ENCODE measurements at places on chromosomes 3 and 15. TPM values are rescaled to one million over a fixed set of nuclear protein-coding genes. Genes with fewer than 3 reads are reported as not detected.

DNA sequence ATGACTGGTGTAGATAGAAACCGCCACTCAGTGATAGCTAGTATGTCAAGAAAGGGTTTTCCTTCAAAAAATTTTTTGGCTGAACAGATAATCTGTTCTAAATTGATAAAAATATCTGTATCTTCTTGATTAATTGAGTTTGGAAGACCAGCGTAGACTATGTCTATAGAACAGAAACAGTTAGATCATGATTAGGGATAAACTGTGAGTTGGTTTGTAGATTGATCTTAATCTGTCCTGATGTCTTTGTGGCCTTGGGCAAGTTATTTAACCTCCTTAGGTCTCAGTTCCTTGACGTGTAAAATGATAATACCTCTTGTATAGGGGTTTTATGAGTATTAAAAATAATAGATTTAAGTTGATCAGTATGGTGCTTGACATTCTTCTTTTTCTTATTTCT is 4.7 kb downstream of the NFKBIZ start:
- DNase-seq, result no peak

The CCR1 gene
- not detected for total RNA-seq

The SLC22A13 gene
- total RNA-seq, result 0.21 TPM

DNA sequence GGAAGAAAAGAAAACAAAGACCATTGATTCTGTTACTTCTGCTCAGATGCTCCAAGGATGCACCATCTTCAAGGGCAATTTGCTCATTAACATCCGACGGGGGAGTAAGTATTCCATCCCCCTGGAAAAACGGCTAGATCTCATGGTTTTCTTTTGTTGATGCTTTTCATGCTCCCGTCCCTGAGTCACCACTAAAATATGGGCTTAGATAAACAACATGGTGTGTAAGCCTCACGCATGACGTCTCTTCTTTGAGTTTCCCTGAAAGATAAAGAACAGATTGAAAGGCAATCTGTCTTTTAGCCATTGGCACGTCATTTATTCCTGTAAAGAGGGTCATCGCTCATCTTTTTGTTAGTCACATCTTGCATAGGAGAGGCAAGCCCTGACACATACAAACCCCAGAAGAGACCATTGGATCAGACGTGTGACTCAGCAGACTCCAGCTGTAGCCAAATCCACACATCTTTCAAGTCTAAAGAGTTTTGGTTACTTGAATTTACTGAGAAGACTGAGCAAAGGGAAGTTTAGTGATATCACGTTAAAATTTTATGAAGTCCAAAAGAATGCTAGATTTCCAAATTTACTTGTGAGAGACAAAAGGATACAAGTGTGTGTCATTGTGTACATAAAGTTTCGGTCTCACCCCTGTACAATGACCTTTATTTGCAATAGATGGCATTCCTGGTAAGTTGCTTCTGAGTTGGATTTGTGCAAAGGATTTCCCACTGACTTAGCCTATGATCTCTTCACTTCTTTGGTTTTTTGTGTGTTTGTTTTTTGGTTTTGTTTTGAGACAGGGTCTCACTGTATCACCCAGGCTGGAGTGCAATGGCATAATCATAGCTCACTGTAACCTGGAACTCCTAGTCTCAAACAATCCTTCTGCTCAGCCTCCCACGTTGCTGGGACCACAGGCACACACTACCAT is 110.5 kb downstream of the PGPEP1L start:
- no peak for DNase-seq

GRCh38 chr15:60673166-60673565 is 194.2 kb upstream of the ICE2 start:
- no peak for DNase-seq

The THRB gene
- 0.38 TPM for total RNA-seq

GRCh38 chr3:121529308-121529707 is 16.5 kb downstream of the POLQ start:
- no peak for DNase-seq

The DPPA2 gene
- total RNA-seq, result 0.64 TPM

The PAQR9 gene
- total RNA-seq, result not detected

DNA sequence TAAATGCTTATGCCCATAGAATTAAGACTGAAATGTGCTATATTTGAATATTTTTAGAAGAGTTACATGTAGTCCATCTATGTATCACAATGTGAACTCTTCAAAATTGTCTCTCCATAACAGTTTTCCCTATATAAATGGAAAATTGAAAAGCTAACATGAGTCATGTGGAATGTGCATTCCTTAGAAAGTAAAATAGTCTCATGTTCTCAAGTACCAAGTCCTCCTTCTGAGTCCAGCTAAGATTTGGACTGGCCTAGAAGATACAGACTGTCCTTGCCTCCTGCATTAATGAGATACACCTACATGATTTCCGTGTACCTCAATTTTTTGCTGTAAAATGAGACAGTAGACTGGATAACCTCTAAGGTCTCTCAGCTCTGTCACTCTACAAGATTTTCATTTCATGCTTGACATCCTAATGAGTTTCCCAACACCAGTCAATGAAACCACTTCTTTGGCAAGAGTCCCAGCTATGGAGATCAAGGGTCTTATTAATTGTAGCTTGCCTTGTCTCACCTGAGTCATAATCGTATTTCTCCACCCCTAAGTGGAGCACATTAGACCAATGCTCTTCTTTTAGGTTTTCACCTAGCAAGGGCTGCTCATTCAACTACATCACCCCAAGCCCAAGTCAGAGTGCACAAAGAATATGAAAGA is 350.6 kb upstream of the IL12A start:
- DNase-seq, result no peak

The NEK10 gene
- 1.2 TPM for total RNA-seq

The ROPN1 gene
- not detected for total RNA-seq

- no peak for DNase-seq
Measured at GRCh38 chr3:193901007-193901406, 234.9 kb upstream of the HES1 start.

GRCh38 chr15:60572541-60573421 is 93.8 kb upstream of the ICE2 start:
- DNase-seq, result no peak

GRCh38 chr3:125231895-125232294 is 19.3 kb upstream of the SLC12A8 start:
- DNase-seq, result no peak

DNA sequence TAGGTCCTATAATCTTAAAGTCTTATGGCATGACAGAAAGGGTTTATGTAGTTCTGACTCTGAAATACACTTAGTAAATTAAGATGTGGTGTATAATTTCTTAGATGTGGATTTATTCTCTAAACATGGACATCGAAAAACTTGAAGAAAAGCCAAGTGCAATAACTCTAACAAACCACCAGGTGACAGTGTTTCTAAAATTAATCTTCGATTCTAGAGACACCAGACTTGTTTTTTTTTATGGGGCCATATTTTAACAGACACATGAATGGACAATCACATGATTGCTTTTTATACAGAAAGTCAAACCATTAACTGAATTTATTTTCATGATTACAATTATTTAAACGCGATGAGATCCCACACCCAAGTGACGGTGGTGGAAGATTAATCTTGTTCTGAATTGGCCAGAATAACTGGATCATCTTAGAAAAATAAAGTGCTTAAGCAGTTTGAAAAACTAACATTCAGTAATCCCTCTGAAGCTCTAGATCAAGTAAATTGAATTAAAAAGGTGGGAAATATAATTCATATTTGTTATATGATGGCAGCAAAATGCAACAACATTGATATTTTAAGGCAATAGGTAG is 305.1 kb downstream of the LSAMP start:
- DNase-seq, result no peak

The SLTM gene
- 71.9 TPM for total RNA-seq

DNA sequence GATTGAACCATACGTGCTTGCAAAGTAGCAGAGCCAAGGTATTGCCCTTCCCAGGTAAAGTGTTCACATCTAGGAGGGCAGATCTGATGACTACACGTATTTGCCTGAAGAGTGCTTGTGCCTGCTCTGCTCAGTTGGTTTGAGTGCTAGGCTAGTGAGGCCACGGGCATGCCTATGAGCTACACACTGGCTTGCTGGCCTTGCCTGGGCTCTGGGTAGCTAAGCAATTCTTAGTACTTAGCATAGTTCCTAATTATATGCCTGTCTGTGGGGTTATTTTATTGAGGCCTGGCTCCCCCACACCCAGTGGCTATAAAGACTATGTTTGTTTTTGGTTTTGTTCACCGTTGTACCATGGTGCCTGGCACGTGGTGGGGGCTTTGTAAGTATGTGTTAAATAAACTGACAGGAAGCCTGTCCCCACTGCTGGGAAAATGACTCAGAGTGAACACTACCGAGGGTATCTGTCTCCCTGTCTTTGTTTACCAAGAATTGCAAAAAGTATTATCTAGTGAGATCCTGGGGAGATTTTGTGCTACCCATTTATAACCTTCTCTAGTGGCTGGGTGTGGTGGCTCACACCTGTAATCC is 72.1 kb upstream of the ETV5 start:
- no peak for DNase-seq

DNA sequence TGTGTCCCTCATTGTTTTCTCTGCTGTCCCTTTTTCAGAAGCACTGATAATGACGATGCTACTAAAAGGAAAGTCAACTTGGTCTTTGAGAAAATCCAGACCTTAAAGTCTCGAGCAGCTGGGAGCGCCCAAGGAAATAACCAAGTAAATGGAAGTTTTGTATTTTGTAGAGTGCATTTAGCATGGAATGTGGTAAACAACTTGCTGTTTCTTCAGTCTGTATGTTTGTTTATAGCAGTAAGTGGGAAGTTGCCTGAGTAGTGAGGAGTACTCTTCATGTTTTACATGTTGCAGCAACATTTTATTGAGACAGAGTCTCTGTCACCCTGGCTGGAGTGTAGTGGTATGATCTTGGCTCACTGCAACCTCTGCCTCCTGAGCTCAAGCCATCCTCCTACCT is 66.0 kb downstream of the CGNL1 start:
- DNase-seq, result no peak

The SLC38A3 gene
- total RNA-seq, result 0.56 TPM

DNA sequence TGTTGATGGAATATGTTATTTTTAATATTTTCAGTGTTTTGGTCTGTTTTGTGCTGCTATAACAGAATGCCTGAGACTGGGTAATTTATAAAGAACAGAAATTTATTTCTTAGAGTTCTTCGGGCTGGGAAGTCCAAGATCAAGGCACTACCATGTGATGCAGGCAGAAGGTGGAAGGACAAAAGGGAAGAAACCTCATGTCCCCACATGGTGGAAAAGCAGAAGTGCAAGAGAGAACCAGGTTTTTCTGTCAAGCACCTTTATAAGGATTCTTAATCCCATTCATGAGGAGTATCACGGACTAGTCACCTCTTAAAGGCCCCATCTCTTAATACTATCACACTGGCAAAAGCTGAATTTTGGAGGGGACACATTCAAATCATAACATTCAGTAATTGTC is 57.9 kb upstream of the EPHB3 start:
- no peak for DNase-seq

DNA sequence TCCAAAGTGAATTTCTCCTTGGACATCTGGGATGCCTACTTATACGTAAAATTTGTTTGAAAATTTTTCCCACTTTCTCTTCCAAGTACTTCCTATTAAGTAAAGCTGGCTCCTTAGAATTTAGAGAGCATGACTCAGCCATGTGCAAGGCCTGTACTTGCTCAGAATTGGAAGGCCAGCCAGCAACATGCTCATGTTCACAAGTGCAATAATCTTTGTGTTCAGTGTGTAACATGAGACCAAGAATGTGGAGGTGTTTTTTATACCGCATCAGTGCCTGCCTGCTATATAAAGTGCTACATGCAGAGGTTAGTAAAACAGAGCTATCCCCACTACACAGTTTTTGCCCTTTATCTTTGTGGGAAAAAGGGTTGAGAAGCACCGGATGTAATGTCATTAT is 151.9 kb upstream of the FEZF2 start:
- no peak for DNase-seq

The ENTPD3 gene
- total RNA-seq, result not detected

DNA sequence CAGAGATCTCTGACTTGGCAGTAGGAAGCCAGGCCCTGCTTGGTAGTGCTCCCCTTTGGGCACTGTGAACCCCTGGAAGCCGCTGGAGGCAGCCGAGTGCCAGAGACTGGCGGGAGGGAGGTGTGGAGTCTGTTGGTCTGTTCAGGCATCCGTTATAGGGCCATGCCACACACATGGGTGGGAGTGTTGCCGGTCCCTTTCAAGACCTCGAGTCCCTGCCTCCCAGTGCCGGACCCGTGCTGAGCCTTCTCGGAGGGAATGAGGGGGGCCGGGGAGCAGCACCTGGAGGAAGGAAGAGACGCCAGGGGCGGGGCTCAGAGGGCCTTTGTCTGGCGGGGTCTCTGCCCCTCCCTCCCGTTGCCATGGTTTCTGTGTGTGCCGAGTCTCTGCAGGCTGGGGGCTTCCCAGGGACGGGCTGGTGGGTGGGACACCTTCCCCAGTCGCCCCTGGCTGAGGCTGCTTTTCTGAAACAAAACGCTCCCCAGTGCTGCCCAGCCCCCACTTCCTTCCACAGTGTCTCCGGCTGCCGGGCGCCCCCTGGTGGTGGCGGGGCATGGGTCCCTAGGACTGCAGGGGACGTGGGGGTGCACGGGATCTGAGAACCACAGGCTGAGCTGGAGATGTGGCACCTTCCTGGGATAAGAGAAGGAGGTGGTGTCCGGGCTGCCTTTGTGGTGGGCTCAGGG is 10.0 kb downstream of the GNAI2 start:
- peak; percentile 99 for DNase-seq

GRCh38 chr3:128322030-128323022 is 144.4 kb downstream of the DNAJB8 start:
- peak; percentile 77 for DNase-seq

The REC114 gene
- not detected for total RNA-seq

The NGLY1 gene
- total RNA-seq, result 22.8 TPM

The ZNF620 gene
- 8.3 TPM for total RNA-seq

The GOLGA6A gene
- total RNA-seq, result 0.85 TPM

DNA sequence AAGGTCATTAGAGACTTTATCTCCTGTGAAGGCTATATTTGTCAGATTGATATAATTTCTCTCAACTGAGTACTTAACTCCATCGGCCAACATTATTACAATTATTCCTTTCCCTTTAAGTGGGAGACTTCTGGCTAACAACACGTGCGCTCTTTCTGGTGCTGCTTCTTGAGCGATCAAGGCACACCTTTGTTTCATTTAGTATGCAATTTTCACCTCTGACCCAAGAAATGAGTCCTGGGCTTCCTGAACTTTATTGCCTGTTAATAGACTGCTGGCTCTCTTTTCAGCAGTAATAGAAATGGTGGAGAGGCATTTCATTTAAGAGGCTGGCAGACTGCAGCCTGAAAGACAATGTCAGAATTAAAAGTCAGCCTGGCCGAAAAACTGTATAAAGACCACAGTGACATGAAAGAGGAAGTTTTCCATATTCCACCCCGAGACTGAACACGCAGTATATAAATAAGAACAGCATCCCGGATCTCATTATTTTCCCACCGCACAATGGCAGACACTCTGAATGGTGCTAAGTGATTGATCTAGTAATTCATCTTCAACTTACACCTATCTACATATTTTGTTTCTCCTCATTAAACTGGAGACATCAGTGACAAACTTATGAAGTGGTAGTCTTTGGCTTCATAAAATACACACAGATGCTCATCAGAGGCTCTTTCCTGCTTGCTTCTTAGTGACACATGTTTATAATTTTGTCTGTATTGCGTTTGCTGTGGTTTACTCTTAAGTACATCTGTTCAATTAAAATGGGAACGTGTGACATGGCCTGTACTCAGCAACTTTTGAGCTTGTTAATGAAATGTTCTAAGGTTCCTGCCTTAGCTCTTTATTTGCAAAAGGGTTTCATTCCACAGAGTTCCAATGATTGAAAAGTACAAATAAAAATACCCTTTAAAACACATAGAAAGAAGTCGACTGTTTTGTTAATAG is 299.9 kb downstream of the MECOM start:
- no peak for DNase-seq

GRCh38 chr3:190322604-190323245 is 479 bp upstream of the CLDN1 start:
- no peak for DNase-seq

Data from endothelial cell (in vitro differentiated cells).